Activated CD4-positive, alpha-beta T cell treated with anti-CD3 and anti-CD28 coated beads, Interleukin-2, Interleukin-4, amounts not matched to agents 100 ng/mL and 50 ng/mL, durations not matched to agents 16 hours and 8 hours (primary cell): ENCODE measurements at places on chromosomes 16 and 17.

GRCh38 chr16:50887500-50888298, 145.8 kb downstream of the CYLD start:
- no peak for DNase-seq

- peak; percentile 42 for DNase-seq
Measured at GRCh38 chr17:3892095-3892998, 506 bp downstream of the CAMKK1 start.

- DNase-seq = no peak
Measured at GRCh38 chr17:66717641-66718058, 117.3 kb upstream of the CACNG5 start.

DNA sequence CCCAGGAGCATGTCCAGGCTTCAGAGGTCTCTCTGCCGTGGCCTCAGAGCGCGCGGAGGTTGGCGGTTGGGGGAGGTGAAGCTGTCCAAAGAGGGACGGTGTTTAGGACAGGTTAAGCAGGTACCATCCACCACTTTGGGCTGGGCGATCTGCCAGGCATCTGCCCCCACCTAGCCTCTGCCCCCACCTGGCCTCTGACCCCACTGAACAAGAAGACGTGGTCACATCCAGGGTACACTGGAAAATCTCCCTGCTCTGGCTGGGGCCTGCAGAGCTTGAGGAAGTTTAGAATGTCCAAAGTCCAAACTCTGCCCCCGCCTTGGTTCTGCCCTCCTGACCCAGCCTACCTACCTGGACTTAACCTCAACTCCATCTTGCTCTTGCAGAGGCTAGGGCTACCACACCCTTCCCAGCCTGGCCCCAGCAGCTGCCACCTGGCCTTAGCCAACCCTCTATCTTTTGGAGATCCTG, 1.6 kb downstream of the ITGA3 start:
- no peak for DNase-seq

DNA sequence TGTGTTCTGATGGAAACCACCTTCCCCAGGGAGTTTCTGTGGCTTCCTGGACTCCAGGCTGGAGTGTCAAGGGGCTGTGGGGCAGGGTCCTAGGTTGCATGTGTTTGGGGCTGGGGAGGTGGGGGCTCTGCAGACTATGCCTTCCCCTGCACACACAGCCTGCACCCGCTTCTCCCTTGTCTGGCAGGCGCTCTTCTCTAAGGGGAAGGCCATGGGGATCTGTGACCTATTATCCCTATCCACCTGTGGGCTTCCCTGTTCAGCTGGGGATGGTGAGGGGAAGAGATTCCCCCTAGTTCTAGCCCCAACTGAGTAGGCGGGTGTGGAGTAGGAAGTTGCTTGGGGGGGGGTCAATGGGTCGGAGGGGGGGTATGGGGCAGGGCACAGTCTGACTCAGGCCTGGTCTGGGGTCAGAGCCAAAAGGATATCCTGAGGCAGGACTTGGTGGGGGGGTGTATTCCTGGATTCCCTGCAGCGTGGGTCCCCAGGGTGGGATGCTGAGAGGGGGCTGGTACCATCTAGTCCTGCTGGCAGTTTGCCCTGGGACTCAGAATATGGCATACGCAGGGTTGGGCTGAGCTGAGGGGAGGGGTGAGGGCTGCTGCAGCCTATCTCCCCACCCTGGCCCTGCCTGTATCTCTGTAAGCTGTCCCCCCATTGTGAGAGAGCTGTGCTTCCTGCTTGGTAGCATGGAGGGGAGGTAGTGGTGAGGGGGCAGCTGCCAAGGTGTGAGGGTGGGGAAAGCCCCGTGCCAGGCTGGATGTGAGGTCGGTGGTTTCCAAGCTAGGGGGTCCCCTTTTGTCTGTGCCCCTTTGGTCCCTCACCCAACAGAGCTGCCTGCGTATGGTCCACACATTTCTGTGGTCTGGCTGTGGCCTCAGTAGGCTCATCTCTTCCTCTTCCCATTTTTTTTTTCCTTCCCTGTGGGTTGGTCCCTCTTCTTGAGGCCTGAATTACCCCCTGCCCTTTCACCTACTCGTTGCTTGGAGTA, 14.7 kb downstream of the RARA start:
- peak; percentile 48 for DNase-seq

- DNase-seq = peak; percentile 19
Measured at GRCh38 chr17:35345926-35346771, 27.3 kb downstream of the SLFN11 start.

- no peak for DNase-seq
Measured at GRCh38 chr16:11447272-11447671, 102.0 kb downstream of the RMI2 start.

- DNase-seq = no peak
Measured at GRCh38 chr16:12087901-12088421, 111.4 kb downstream of the SNX29 start.

GRCh38 chr17:78343187-78343542, 16.7 kb downstream of the SOCS3 start:
- DNase-seq = no peak
